ENCODE measurements at places on chromosomes 11 and 22. TPM values are rescaled to one million over a fixed set of nuclear protein-coding genes. Genes with fewer than 3 reads are reported as not detected.

- no peak for DNase-seq
These were observed 113.4 kb upstream of the RRM1 start for GRCh38 chr11:3981084-3981633.

CALCA gene
- not detected for total RNA-seq

GRCh38 chr11:63897459-63898146 lies 19.4 kb downstream of the RCOR2 start:
- no peak for DNase-seq

DNA sequence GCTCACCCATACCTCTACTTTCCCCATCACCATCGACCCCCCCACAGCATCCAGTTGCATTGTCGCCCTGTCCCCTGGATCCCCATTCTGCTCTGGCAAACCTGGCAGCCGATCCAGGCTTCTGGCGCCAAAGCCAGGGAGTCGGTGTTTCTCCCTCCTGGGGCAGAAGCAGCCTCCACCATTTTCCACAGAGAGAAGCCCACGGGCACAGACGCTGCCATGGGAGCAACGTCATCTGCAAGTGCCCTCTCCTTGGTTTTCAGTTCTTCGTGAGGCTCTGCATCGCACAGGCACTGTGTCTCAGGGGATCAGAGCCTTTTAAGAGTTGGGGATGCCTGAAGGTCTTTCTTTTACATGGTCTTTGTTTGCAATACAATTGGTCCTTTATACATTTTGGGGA lies 2.3 kb downstream of the YPEL4 start:
- no peak for DNase-seq

- peak; percentile 37 for DNase-seq
These were observed 53.4 kb upstream of the EMID1 start for GRCh38 chr22:29152045-29152953.

ANGPTL5 gene
- total RNA-seq = 0.60 TPM
